Stimulated activated CD4-positive, alpha-beta T cell treated with anti-CD3 and anti-CD28 coated beads, Interleukin-1b, Interleukin-23, amount 100 ng/mL, for 1 hour (primary cell): ENCODE measurements at places on chromosomes 5 and 9.
A peak's percentile ranks its signal among the peaks of the same experiment; 100 is the strongest.

GRCh38 chr9:14156046-14156445, 157.9 kb downstream of the NFIB start:
- no peak for DNase-seq

GRCh38 chr5:115262321-115263077, at the start of gene PGGT1B:
PGGT1B (minus strand) TSS chr5:115262877; CDS start chr5:115262851, 26 bp downstream.
- DNase-seq = peak; percentile 17

- DNase-seq = no peak
Measured at GRCh38 chr5:72417333-72418062, 89.7 kb downstream of the ZNF366 start.

DNA sequence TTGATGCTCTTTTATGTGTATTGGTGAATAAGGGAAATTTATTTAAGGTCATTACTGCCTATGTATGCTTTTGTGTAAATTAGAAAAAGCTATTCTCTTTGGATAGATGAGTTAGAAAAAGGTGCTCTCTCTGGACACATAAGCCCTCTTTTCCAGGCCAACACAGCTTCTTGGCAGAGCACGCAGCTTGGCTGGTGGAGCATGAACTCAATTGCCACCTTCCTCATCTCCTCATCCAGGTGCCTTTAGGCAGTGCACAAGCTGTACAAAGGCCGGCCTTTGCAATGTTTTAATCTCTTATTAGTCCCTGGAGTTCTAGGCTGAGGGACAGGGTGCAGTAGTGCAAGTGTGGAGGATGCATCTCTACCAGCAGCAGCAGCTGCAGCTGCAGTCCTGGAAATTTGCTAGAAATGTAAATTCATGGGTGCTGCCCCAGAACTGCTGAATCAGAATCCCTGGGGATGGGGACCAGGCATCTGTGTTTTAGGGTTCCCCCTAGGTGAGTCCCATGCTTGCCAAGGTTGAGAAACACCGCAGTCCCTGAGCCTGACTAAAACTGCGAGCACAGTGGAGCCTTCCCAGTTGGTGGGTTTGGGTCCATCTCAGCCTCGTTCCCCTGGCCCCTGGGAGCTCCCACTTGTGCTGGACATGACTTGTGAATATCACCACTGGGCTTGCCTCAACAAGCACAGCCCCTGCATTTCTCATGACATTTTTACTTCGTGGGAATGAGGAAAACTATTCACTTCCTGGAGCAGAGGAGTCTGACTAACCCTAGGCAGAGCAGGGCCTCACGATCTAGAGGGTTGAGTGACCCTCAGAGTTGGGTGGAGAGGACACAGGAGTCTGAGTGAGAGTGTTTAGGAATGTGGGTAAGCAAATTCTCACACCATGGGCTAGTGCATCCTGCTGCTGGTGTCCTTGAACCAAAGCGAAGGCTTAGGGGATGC, 272.3 kb downstream of the ZSWIM6 start:
- no peak for DNase-seq

- DNase-seq = no peak
Measured at GRCh38 chr5:77151501-77151900, 59.0 kb upstream of the PDE8B start.

DNA sequence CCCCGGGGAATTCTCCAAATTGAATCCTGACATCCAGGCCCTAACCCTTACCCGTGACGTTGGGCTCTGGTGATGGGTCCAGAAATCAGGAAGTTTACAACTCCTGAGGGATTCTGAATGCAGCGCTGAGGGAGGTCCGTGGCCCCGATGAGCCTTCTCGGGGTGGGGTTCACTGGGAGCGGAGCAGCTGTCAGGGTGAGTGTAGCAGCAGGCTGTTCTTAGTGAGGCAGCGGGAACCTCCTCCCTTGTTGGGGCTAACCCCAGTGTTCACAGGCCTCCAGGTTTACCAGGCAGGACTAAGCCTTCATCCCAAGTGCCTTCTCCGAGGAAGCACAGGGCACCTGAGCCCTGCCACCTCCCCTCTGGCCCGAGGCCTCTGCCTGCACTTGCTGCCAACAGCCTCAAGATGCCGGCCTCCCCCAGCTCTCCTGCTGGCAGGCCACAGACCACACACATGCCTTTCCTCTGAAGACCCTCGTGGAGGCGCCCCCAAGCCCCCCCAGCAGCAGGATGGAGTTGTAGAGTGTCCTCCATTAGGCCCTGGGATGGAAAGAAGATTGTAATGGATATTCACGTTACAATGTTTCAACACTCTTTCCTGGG, 7.3 kb upstream of the ADAMTS16 start:
- no peak for DNase-seq

GRCh38 chr5:139637438-139638089, 10.6 kb upstream of the CXXC5 start:
- DNase-seq = no peak

DNA sequence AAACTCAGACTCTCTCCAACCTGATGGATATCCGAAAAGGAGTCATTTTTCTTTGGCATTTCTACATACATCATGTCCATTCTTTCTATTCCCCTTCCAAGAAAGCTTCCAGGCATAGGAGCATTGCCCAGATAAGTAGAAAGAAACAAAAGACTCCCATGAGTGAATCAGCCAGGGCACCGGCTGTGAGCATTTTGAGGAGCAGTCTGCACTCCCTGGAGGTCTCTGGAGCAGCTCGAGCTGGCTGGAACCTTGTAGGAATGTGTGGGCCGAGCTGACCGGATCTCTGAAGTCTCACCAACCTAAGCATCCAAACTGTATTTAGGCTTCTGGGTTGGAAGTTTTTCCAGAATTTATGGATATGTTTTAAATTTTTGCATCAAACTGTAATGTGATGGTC, 161.4 kb upstream of the TRPC7 start:
- no peak for DNase-seq

GRCh38 chr5:175564716-175565115, 86.4 kb downstream of the SFXN1 start:
- DNase-seq = no peak

DNA sequence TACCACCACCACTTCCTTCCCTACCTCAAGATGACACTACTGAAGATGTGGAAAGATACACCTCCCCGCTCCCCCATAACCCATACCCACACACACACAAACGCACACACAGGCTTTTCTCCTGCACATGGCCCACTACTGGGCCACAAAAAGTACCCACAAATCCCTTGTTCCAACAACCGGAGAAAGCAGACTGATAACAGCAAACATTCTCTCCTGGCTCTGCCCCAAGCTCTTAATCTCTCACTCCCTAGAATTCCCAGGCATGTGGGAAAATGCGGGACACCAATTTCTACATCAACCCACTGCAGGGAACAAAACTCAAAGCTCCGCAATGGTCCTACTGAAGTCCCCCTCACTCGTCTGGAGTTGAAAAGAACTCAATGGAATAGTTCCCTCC, 611.0 kb upstream of the KLF4 start:
- DNase-seq = no peak

DNA sequence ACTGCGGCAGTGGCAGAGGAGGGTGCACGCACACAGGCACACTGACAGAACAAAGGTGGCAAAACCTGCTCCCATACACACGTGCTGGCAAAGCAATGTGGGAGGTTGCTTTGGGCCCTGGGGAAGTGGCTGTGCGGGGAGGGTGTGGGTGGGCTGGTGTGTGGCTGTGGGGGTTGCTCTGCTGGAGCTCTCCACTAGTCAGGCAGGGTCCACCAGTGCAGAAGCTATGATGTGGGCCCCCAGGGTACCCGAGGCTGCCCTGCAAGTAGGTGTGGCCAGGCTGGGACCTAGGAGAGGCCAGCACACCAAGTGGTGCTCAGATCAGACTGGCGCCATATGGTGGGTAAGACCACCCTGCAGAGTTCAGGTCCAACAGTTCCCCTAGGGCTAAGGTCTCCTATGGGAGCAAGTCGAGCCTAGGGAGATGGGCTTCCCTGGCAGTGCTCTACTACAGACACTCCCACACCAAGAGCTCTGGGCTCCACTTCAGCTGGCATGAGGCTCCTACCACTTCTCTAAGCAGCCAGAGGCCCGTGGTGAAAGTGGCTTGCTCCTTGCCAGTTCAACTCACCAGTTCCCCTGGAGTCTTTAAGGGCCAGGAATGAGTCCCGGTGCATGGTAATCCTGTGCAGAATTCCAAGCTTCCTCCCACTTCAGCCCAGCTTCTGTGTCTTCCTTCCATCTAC, 46.2 kb upstream of the IFNE start:
- no peak for DNase-seq

DNA sequence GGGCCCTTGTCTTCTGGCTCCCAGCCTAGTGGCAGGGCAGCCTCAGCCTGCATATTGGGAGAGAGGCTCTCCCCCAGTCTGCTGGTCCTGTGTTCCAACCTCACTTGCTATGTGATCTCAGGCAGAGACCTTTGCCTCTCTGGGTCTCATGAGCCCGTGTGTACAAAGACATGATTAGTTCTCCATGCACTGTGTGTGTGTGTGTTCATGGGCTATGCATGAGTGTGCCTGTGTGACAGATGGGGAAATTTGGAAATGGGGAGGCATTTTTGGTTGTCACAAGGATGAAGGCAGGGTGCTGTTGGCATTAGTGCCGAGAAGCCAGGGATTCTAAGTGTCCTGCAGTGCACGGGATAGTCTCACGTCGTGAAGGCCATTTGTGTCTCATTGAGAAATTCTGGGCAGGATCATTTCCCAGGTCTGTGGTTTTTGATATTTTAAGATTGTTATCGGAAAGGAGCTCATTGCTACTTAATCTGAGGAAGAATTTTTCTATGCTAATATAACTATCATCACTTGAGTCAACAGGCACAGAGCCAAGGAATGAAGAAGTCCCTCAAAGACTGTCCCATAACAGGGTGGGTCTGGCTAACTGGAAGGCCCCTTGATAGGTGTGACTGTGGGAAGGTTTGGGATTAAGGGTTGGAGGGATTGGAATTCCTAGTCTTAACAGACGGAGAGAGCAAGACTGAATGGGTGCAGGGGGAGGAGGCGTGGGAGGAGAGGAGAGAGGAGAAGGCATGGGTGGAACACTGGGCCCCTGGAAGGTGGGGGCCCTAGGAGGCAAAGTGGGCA, 168.5 kb downstream of the RGS3 start:
- no peak for DNase-seq
